T-helper 1 cell (primary cell): ENCODE measurements at places on chromosomes 5 and 9.

DNA sequence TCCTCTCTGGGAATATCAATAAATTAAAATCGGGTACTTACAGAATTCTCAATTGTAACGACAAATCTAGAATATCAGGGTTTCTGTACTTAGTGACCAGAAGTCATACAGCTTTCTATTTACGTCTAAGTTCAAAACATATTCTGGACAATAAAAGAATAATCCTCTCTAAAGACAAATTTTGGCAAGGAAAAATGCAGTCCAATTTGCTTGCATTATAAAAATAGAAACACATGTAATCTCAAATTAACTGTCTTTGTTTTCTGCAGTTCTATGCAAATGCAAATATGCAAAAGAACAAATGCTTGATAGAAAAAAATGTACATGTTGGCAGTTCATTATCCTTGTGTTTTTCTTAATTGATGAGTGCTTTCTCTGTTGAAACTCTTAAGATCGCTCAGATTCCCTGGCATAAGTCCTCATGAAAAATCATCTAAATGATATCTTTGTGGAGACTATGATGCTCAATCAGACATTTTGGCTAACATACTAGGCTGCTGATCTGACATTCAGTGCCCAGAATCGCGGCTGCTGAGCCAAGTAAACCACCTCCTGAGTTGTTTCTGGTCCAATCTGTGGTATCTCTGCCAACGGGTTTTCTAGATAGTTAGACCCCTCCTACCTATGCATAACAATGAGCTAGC lies 990.1 kb upstream of the C9orf72 start:
- DNase-seq: no peak

DNA sequence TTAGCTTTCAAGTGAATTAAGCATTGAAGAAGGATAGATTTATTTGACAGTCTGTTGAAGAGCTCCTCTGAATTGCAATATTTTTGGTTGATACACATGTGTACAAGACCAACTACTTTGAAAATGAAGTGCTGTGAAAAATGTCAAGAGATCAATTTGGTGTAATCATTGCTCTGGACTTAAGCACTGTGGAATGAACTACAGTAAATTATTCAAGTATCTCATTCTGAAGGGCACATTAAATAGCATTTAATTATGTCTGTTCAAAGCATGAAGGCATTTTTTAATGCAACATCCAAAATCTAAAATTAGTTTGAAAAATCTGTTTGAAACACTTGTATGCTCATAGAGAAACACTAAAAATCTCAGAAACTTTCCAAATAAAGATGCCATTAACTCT lies 107.5 kb downstream of the CDH18 start:
- no peak for DNase-seq

DNA sequence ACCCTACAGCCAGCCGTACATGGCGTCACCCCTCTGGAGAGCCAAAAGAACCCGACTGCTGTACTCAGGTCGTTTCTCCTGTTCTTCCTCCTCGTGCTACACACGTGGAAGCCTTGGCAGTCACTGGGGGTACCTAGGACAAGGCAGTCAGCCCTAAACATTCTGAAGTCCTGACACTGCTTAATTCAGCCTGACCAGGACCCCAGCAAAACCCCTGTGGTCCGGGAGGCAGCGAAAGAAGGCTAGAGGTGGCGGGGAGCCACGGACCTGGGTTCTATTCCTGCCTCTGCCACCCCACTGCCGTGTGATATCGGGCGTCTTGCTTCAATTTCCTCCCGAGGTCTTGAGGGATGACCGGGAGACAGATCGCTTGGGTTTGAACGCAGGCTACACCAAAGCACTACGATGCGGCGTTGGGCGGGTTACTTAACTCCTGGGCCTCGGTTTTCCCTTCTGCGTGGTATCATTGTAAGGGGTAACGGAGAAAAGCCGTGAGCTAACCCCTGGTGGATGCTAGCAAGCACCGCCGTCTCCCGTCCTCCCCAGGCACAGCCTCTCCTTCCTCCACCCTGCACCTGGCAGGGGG lies 429 bp upstream of the ARL10 start:
- no peak for DNase-seq

- no peak for DNase-seq
These were observed 605.0 kb upstream of the CLINT1 start for GRCh38 chr5:158463938-158464337.

GRCh38 chr9:124437086-124437485 lies 13.2 kb upstream of the ADGRD2 start:
- no peak for DNase-seq

DNA sequence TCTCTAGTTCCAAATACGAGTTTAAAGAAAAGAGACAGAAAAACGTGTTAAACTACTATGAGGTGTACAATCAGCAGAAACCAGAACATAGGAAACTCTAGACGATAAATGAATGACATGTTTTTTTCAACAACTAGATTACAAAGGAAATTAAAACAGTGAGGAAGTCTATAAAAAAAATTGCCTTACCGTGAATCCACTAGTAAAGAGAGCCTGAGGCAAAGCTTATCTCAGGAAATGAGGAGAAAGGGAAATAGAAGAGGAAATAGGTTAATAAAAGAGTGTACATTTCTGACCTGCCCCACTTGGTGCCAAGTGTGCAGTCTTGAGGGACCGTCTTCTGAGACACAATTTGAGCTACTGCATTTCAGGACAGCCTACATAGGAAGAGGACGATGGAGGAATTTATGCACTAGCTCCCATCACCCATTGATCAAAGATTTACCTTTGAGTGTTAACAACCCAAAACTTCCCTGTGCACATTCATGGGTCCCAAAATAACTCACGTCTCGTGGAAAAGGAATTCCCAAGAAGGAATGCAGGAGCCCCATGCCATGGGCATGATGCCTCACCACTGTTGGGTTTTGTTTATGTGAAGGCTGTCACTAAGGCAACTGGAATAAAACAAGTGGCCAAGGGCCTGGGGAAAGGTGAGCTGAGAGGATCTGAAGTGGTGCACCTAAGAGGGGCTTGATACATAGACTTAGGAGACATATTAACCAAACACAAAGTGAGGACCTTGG lies 53.6 kb upstream of the SLC1A3 start:
- DNase-seq: no peak

GRCh38 chr9:130857864-130858738 lies 23.0 kb downstream of the ABL1 start:
- DNase-seq: no peak

- no peak for DNase-seq
These were observed 665.1 kb downstream of the CDH18 start for GRCh38 chr5:19322716-19323485.

DNA sequence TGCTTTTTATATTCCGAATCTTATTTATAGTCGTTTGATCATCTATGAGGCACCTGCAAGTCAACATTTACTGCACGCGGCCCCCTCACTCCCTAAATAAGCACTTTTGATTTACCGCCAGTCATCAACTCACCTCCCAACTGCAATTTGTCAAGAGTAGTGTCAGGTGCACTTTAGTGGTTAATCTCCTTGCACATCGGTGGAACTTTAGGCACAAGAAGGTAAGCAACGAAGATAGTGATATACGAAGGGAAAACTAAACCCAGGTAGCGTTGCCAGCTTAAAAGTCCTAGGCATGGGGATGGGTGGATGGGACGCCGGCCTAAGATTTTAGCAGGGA lies 513 bp upstream of the RNF180 start:
- no peak for DNase-seq

GRCh38 chr5:75168026-75168735 lies 68.5 kb downstream of the ANKRD31 start:
- no peak for DNase-seq

DNA sequence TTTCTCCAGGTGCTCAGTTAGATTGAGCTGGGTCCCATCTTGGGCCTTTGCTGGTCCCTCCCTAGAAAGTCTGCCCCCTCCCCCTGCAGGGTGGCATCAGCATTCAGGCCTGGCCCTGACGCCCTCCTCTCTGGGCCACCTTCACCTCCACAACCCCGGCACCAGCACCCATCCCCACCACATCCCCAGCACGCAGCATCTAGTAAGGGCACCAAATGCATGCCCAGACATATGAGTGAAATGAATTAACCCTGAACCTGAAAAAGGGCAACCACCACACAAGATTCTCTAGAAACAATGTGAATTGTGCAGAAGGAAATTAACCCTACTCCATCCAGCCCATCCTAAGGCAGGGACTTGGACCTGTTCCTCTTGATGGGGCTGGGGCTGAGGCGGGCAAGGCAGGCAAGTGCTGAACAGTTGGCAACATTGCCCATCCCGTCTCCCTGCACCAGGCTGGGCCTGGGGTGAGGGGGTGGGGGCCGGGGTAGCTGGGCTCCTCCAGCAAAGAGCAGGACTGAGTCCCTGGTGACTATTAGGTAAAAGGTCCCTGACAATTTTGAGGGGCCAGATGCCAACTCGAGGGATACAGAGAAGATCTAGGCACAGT lies 125.9 kb downstream of the KCNIP1 start:
- DNase-seq: no peak

DNA sequence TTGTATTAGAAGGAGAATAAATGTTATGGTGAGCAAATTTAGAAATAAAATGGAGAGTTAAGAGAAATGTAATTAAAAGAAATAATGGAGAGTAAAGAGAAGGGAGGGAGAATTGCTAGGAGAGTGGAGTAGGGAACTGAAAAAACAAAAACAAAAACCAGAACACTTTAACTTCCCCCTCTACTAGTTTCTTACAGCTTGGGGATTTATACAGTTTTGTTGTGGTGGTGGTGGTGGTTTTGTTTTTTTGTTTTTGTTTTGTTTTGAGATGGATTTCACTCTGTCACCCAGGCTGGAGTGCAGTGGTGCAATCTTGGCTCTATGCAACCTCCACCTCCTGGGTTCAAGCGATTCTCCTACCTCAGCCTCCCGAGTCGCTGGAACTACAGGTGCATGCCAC lies 322.4 kb downstream of the TMEM167A start:
- DNase-seq: no peak

DNA sequence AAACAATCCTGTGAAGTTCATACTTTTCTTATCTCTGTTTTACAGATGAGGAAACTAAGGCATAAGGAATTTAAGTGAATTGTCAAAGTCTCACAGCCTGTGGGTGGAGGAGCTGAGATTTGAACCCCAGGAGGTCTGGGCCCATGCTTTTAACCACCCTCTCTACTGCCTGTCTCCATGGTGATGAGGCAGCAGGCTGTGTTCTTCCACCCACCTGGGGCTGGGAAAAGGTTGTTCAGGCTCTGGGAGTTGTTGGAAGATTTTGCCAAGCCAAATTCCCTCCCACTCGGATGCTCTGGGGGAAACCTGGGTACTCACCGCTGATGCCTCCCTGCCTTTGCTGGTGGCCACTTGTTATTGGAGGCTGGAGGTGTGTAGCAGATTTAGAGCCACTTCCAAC lies 18.3 kb upstream of the SYNPO start:
- no peak for DNase-seq

DNA sequence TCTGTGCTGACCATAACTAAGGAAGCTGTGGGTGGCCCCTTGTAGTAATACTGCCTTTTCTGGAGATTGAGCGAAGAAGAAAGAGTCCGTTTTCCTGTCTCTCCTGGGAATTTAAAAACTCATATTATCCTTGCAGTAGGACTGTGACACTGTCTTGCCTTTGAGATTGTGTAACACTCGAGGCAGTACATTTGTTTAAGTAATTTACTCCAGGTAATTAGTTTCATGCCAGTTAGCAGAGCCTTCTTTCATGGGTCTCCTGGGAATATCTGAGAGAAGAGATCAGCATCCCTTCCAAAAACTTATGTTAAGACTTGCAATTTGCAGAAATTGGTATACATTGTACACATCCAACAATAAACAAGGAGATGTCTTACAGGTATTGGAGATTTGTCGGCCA lies 405.6 kb downstream of the DMRT2 start:
- no peak for DNase-seq

DNA sequence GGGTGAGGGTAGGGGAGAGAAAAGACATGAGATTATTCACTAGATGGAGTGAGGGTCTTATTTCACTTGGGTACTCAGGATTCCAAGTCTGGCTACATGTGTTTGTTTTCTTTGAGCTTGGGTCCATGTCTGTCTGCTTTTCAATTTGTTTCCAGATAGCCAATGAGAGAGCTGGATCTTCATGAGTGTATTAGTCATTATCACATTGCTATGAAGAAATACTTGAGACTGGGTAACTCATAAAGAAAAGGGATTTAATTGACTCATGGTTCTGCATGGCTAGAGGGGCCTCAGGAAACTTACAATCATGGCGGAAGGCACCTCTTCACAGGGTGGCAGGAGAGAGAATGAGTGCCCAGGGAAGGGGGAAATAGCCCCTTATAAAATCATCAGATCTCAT lies 196.8 kb upstream of the TRIM32 start:
- DNase-seq: no peak

DNA sequence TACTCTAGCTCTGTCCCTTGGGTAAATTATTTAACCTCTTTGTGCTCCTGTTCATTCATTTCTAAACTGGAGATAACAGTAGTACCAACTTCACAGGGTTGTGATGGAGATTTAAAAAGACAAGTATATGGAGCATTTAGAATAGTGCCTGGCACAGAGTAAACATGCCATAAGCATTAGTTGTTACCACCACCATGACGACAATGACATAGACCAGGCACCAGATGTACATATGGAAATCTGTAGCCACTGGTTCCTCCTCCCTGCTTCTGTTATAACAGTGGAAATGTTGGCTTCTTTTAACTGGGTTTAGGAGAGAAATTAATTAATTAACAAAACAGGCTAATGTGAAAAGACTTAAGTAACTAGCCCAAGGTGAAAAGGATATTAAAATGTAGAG lies 217.5 kb downstream of the DENND1A start:
- no peak for DNase-seq

GRCh38 chr5:178434016-178434761 lies 156.0 kb downstream of the COL23A1 start:
- DNase-seq: no peak

DNA sequence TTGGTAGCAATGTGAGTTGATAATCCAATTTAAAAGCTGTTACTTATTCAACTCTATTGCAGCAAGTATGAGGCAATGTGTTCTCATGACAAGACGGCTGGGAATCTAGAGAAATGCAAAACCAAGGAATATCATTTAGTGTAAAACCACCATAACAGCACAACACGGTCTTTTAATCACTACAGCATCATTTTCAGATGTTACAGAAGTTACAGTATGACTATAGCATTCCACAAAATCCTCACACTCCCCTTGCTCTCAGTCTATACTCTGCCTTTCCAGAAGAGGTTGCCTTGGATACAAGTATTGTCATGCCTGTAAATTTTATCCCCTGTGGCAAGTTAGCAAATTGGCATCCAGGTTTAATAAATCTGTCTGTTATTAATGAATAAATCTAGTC lies 28.6 kb upstream of the TAS2R1 start:
- DNase-seq: no peak

GRCh38 chr5:103472265-103472664 lies 90.3 kb downstream of the NUDT12 start:
- DNase-seq: no peak
